ENCODE measurements at places on chromosomes 3 and 15.

DNA sequence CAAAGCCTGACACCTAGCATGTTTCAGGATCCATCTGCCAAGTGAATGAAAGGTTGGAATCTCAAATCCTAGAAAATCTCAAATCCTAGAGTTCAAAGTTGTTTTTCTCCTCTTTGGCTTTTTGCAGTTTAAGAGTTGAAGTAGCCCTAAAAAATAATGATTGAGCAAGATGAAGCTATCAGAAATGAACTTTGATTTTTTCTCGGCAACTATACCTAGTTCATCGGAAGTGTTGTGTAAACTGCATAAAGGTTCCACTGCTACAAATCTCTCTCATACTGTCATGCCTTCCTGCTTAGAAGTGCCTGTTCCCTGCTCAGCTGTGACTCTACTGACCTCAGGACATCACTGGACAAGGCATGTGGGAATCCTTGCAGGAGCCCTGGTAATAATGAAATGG, 35.8 kb upstream of the FOXB1 start:
- no peak for DNase-seq

DNA sequence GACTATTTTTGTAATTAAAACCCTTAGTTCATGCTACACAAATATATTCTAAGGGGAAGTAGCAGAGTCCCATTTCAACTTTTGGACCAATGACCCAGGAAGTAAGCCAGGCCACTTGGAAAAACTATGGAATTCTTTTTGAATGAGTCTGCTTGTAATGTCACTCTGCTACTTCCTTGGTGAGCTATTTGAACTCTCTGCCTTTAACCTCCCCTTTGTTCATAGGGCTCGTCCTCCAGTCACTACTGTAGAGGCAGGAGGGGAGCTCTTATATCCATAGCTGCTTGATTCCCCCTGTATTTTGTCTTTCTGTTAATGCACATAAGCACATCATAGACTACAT, 119.6 kb downstream of the UACA start:
- DNase-seq: no peak

DNA sequence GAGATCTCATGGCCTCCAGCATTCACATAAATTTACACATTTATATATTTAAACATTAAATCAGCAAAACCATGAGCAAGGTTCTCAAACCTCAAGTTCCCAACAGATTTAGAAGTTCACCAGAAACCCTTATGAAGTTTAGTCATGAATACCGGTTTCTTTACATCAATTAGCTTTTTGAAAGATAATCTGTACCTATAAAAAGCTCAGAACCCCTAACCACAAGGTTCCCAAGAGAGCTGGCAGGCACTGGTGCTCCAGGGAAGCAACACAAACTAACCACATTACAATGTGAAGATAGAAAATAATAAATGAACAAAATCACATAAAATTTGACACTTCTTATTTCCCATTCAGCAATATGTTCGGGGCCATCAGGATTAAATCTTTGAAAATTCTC, 150.9 kb downstream of the FBN1 start:
- DNase-seq: no peak

DNA sequence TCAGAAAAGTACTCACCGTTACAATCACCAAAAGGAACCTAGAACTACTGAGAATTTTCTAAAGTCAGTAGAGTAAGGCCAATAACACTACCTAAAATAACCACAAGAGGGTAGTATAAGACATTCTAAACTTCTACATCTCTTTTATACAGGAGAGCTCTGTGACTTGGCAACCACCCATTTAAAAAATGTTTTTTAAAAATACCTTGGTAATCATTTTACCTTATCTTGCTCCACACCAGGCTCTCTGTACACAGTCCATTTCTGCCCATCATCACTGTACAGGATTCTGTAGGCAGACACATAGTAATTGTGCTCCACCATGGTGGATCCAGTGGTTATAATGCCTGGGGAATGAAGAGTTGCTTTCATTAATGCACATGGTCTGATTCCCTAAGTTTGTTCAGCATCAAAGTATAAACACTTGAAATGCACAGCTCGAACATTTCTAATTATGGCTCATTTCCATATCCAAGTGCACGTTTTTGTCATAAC, 54.5 kb downstream of the ST3GAL6 start:
- DNase-seq: no peak

DNA sequence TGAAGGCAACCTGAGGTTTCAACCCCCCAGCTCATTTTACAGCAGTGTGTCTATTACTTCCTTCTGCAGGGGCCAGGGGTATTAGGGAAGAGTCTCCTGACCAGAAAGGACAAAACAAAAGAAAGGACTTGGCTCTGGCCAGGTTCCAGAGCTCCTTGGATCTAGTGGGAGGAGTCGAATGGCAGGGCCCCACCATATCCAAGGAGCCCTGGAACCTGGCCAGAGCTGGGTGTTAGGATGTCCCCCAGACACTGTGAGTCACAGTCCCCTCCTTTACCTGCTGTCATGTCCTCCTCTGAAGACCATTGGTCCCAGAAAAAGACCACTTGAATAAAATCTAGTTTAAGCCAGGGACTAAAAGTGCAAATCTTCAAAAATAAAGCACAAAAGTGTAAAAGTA, 113.2 kb downstream of the EEFSEC start:
- no peak for DNase-seq

GRCh38 chr3:43499256-43499655, 122.6 kb downstream of the ANO10 start:
- DNase-seq: no peak

GRCh38 chr15:85412066-85412465, 31.7 kb downstream of the AKAP13 start:
- DNase-seq: no peak

DNA sequence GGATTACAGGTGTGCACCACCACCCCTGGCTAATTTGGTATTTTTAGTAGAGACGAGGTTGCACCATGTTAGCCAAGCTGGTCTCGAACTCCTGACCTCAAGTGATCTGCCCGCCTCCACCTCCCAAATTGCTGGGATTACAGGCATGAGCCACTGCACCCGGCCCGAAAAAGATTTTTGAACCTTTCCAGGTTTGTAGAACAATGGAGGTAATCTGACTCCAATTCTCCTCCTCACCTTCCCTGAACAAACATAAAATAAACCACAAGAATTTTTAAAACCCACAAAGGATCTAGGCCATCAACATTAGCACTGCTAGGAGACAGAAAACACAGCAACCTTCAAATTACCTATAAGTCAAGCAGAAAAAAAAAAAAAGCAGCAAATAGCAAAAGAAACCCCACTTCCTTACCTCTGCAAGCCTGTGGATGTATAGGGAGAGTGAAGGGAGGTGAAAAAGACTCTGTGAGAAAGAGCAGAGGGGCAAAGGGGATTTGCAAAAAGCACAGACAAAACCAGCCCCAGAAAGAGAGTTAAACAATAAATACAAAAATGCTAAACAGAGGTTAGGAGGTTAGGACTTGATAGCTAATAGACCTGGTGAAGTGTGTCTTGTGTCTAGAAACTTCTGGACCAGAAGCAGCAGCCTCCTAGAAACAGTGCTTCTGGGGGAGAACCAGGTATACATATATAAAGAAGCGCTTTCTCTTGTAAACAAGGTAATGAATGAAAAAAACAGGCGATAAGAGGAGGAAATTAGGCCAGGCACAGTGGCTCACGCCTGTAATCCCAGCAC, 32.1 kb downstream of the TFDP2 start:
- no peak for DNase-seq

DNA sequence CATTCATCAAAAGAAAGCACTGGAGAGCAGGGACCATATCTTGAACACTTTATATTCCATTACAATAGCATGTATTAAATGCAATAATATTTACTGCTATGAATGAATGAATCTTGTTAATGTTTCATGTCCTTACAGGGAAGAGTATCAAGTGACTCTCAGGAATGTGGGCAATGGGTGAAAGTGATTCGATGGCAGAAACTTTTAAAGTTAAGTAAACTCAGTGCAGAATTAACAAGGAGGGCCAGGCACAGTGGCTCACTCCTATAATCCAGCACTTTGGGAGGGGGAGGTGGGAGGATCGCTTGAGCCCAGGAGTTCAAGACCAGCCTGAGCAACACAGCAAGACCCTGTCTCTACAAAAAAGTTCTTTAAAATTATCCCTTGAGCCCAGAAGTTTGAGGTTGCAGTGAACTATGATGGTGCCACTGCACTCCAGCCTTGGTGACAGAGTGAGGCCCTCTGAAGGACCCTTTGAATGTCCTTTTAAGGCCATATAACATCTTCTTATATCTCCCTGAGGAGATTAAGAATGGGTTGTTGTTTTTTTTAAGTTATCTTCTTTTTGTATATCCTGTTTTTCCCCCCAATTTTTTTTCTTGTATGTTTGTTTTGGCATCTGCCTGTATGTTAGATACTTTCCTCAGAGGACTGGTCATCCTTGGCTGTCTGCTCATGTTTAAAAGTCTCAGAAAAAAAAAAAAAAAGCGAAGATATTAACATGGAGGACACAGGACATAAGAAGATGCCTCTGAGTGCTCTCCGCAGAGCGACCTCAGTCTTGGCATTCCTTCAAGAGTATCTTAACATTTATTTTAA, 9.6 kb upstream of the FSIP1 start:
- DNase-seq: no peak

DNA sequence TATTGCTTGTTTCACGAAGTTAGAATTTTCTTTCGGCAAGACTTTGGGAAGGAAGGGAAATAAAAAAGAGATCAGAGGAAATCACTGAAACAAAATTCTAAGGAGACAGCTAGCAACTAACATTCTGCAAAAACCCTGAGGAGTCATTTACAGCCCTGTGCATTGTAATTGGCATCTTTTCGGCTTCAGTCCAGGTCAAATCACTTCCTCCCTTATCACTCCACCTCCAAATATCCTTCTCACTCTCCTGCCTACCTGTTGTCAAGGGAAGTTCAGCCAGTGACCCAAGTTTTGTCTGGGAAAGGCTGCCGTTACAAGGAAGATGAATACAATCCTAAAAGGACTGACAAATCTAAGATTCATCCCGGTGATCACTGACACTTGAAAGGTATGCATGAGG, 39.6 kb downstream of the MDFIC2 start:
- no peak for DNase-seq

All from lower lobe of right lung (tissue), 2 donors.